Upper lobe of left lung (tissue), 6 donors: ENCODE measurements at places on chromosomes 16 and 17. TPM values are rescaled to one million over a fixed set of nuclear protein-coding genes. Genes with fewer than 3 reads are reported as not detected.

DNA sequence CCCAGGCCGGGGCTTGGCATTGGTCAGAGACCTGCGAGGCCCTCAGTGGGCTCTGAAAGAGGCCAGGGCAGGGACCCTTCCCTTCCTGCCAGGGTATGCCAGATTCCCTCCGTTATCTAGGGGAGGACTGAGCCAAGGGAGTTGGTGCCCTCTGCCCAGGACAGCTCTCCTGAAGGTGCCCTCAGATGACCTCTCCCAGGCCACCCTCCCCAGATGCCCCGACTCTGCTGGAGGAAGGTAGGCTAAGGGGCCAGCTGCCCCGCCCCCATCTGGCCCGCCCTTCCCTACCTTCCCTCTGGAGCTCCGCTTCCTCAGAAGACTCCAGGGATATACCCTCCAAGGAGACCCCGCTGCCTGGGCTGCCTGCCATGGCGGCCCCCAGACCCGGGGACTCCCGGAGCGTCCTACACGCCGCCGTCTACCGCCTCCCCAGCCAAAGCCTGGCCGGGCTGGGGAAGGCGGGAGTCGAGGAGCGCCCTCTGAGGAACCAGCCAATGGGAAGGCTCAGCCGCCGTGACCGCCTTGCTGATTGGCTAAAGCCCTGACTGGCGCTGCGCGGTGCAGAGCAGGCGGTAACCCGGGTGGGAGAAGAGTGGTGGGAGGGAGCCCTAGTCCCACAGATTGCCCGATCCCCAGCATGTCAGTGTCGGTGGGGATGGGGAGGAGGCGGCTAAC, 7.0 kb downstream of the MPP2 start:
- peak; percentile 93 for DNase-seq

Gene CACNG4
- 7.9 TPM for total RNA-seq

GRCh38 chr17:20091174-20092029, 82.2 kb downstream of the SPECC1 start:
- DNase-seq, result no peak

Gene CDH1
- total RNA-seq, result 99.5 TPM

GRCh38 chr16:106623-107324, 28.7 kb downstream of the MPG start:
- DNase-seq, result no peak

- no peak for DNase-seq
Observed at GRCh38 chr16:69590590-69590989, 24.8 kb downstream of the NFAT5 start.

- no peak for DNase-seq
Observed at GRCh38 chr16:10561425-10561824, 19.0 kb downstream of the EMP2 start.

Gene RTN4RL1
- total RNA-seq, result 6.3 TPM

DNA sequence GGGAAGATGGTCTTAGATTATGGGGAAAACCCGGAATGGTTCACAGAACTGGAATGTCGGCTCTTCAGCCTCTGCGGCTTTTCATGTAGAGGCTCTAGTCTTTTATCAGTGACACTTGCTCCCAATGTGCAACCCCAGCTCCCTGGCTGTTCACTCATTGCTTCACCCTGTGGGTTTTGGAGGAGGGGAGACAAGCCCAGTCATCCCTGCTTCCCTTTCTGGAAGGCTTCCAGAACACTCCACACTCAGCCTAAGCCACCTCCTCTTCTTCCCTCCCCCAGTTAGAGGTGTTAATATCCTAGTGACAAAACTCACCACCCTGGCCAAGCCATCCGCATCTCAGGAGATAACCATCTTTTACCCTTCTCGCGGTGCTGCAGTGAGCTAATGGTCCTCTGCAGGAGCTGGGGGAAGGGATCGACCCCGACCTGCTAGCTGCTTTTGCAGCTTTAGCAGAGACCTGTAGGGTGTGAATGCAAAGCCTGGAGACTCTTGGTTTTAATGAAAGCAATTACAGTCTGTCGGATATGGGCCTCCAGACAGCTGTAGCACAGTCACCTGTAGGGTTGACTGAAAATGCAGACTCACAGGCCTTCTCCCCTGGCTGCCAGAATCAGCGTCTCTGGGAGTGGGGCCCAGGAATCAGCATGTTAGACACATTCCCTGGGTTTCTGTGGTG, 24.3 kb upstream of the LASP1NB start:
- DNase-seq, result peak; percentile 80

DNA sequence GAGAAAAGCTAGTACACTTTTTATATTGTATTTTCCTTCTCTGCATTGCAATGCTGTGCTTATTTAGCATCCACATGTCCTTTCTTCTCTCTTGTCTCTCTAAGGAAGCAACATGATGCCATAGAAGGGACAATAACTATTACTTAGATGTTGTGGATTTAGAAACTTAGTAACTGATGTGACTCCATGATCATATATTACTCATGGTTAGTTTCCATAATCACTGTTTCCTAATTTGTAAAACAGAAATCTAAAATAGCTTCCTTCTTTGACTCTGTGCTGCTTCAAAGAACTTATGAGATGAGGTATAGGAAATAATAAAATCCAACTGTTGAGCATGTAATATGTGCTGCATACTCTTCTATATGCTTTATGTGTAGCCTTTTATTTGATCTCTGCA, 6.6 kb upstream of the ABCA5 start:
- DNase-seq, result no peak

Gene TEKT5
- total RNA-seq, result 2.1 TPM

DNA sequence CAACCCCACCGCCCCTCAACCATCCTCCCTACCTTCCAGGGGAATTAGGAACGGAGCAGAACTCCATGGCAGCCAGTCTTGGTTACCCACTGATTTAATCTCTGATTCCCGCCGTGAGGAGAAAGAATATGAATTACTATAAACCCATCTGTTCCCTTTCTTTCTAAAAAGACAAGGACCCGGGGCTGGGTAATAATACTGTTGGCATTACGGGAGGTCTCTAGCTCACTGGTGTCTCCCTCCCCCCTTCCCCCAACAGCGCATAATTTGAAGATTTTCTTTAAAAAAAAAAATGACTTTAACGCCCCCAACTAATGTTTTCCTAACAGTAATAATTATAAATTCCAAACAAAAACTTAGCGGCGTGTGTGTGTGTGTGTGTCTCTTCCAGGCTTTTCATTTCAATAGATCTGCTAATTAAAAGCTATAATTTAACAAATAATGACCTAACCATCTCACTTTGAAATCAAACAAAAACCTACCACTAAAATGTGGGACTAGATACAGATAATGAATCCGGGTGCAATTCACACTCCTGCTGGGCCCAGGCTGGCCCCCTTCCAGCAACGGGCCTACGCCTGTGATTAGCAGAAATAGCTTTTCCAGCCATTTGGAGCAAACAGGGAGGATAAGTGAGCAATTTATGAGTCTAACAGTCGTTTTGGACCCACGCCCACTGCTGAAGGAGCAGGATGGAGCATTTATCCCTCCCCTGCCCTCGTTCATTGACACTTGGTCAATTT, 18.2 kb upstream of the BHLHA9 start:
- no peak for DNase-seq

GRCh38 chr17:1580979-1581676, 18.5 kb upstream of the PITPNA start:
- DNase-seq, result no peak

GRCh38 chr16:53859995-53860540, 156.1 kb downstream of the FTO start:
- DNase-seq, result no peak
